ENCODE measurements at places on chromosomes 3 and 15.

- DNase-seq = no peak
Observed at GRCh38 chr3:186427627-186428281, 65.7 kb upstream of the DGKG start.

- DNase-seq = peak; percentile 54
Observed at GRCh38 chr15:84914909-84915605, 30.6 kb downstream of the SLC28A1 start.

DNA sequence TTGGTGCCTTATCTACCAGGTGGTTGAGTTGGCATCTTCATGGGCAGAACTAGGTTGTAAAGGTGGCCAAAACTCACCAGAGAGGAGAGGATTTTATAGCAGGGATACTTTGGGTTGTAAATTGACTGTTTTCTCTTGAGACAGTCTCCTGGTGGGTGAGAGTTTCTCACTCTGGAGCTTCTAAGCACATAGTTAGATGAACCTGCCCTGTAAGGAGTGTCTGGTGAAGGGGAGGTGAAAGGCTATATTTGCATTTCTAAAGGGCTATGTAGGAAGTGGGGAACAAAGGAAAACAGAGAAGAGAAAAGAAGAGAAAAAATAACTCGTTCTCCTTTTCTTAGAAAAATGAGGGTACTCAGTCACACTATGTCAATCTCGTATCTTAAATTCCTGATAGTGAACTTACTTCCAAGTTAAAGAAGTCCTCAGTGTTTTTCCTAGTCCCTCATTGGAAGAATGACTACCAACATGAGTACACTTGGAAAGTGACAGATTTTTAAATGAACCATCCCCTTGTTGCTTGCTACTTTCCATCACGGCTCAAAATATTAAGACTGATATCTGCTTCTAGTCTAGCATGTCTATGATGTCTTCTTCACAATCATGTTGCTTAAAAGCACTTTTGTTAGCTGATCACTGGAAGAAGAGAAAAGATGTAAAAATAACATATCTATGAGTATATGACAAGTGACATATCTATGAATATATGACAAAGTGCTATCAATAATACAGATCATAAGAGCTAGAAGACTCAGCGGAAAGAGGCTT lies 113.8 kb upstream of the P2RY1 start:
- no peak for DNase-seq

DNA sequence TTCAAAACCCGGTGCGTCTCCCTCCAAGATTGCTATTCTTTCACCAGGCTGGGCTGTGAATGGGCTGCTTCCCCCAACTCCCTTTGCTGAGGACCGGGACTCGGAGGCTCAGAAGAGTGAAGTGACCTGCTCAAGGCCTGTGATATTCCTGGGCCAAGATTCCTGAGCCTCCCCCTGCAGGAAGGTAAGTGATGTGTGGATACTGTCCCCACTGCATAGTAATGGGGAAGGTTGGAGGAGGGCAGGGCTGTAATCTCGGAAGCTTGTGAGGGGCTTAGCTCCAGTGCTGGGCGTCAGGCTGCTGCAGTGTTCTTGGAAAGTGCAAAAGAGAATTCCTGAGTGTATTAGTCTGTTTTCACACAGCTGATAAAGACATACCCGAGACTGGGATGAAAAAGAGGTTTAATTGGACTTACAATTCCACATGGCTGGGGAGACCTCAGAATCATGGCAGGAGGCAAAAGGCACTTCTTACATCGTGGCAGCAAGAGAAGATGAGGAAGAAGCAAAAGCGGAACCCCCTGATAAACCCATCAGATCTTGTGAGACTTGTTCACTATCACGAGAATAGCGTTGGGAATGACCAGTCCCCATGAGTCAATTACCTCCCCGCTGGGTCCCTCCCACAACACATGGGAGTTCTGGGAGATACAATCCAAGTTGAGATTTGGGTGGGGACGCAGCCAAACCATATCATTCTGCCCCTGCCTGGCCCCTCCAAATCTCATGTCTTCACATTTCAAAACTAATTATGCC lies 67.6 kb downstream of the EFCAB12 start:
- DNase-seq = no peak

DNA sequence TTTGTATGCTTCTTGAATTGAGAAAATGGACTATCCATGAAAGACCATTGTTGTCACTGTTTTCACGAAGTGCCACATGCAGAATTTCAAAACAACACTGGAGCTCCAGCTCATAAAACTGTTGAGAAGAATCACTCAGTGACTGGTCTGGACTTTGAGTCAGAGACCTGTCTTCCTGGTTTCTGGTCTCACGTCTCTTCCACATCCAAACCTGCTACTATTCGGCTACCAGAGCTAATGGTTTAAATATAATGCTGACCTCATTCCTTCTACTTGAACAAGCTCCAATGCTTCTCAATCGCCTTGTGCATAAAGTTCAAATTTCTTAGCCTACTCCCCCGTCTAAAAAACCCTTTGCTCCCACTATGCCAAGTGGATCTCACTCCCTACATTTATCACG lies 227.9 kb upstream of the NR2F2 start:
- DNase-seq = no peak

All from spinal cord (tissue), 10 donors.